ENCODE measurements at places on chromosomes 11 and 22.

DNA sequence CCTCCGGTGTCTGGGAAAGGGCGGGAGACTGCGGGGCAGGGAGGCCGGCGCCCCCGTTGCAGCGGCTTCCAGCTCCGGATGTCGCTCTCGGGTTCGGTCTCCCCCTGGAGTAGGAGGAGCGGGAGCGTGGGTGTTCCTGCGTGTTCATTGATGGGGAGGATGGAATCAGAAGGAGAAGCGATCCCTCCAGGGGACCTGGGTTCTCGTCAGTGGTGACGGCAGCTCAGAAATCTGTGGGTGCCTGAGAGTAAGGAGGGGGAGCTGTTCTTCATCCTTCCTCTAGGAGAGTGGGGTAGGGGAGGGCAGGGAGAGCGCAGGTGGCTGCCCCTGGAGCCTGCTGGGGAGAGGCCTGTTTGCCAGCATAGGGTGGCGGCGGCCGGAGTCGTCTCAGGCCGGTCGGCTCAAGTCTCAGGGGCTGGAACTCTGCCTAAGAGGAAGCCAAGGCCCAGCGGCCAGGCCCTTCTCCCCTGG is 1.1 kb downstream of the UBASH3B start:
- no peak for DNase-seq

GRCh38 chr11:13434247-13435205 is 28.5 kb downstream of the BTBD10 start:
- DNase-seq: no peak

GRCh38 chr11:36164506-36165250 is 124.5 kb downstream of the COMMD9 start:
- peak; percentile 25 for DNase-seq

GRCh38 chr22:49363526-49364230 is 464.0 kb downstream of the BRD1 start:
- DNase-seq: no peak

DNA sequence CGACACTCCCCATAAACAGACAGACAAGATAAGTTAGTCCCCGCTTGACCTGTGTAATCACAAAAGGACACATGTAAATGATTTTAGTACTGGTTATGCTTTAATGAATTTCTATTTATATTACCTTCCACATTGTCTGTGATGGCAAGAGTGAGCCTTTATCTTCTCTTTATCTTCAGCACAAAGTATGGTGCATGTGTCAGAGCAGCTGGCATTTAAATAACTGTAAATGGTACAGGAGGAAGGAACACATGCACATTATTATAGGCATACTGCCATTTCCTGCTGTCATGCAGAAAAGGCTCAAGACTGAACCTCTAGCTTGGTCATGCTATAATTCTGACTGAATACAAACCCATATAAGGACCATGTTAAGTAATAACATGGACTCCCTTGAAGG is 1342.7 kb upstream of the TENM4 start:
- DNase-seq: no peak

- DNase-seq: no peak
Observed at GRCh38 chr11:5243816-5244180, 5.9 kb downstream of the HBG1 start.
